Astrocyte of the spinal cord (primary cell): ENCODE measurements at places on chromosomes 3 and 15.

DNA sequence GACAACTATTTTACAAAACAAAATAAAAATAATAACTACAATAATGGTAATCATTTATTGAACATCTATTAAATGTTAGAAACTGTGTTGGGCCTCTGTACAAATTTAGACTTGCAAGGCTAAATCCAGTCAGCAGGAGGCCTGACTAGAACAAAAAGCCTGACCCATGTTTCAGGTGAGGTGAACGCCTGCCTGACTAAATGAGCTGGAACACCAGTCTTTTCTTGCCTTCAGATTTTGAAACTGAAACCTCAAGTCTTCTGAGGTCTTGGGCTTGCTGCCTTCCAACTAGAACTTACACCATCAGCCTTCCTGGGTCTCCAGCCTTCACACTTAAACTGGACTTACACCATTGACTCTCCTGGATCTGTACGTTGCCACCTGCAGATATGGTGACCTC, 706.9 kb downstream of the TBL1XR1 start:
- DNase-seq: no peak

DNA sequence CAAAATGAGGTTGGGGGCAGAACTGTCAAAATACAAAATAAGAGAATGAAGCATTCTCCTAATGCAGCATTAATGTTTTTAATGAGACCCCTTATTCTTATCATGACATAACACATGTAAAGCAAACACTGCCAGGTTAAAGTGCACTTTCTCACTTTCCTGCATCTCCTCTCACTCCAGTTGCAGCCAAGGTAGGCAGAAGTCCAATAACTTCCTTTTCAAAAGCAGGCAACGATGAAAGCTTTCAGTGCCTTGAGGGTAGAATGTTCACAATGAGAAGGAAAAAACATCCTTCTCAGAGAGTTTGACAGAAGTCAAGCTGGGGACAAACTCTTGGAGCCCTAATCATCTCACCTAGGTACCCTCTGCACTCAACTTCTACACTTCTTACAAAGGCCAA, 59.5 kb downstream of the FAIM start:
- DNase-seq: no peak

- no peak for DNase-seq
Observed at GRCh38 chr15:80550908-80551260, 144.2 kb upstream of the ABHD17C start.

GRCh38 chr15:41661518-41662225, 1.5 kb downstream of the MGA start:
- DNase-seq: peak; percentile 73

DNA sequence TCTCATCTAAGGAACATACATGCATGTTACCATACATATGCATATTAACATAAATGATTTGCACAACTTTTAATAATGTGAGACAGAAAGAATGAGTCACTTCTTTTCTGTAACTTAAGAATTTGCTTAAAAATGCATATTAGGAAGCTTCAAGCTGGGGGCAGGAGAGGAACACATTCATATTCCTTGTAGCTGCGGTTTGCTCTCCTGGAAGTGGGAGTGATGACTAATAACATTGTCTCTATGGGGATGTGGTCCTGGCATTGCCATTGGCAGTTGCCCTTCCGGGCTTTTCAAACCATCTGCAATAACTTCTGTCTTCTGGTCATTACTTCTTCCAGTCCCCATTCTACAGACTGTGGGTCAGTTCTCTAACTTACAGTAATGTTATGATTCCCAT, 15.6 kb downstream of the CHST2 start:
- peak; percentile 95 for DNase-seq

GRCh38 chr15:70189826-70190695, 92.3 kb upstream of the TLE3 start:
- no peak for DNase-seq

- no peak for DNase-seq
Observed at GRCh38 chr15:38826880-38827279, 262.3 kb upstream of the RASGRP1 start.

DNA sequence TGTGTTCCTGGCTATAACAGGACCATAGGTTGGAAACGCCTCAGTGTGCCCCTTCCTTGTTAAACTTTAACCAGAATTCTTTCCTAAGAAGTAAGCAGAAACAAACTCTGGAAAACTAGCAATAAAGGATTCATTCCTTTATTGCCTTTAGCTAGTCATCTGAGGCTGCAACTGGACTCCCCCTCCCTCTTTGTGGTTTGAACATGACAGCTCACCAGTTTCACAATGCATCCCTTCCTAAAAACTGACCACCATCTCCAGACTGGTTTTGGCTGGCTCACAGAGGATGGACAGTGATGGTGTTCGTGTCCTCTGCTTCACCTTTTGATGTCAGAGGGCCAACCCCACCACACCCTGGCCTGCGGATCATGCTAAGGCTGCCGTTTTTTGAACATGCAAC, 27.9 kb upstream of the TGFBR2 start:
- peak; percentile 94 for DNase-seq

DNA sequence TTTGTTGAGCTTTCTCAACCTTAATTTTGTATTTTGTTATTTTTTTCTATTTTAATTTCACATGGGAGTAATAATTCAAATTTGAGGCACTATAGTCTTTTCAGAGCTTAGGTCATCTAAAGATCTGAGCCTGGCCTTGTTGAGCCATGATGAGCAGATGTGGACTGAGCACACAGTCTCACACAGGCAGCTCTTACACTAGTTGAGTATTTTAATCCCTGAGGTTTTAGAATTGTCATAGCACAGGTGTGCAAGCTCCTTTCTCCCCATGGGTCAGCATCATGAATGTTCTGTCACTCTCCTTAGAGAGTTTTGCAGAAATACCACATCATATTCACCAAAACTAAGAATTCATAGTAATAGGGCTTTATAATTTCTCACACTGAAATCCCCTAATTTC, 4.9 kb downstream of the ZBTB38 start:
- no peak for DNase-seq

DNA sequence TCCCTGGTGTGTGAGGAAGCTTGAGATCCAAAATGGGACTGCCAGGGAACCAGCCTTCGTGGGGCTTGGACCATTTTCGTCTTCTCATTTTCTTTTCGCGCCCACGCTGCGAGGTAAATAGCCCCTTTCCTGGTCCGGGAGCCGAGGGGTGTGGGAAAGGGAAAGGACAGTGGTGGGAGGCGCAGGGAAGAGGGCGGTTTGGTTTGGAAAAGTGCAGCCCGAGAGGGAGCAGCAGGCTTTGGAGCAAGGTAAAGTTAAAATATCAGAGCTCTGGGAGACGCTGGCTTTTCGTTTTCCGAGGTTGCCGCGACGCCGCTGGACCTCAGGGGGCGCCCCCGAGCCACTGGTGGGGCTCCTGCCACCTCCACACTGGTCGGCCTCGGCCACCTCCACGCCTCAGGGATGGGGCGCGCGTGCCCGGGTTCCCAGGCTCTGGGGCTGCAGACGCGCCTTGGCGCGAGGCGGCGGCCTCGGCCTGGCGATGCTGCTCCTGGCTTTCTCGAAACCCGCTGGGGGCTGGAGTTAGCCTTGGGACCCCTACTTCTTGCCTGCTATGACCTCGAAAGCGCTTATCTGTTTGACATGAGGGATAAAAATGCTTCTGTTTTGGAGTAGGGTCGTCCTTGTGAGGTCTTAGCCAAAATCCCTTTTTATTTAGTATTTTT, 3.2 kb downstream of the PTPRG start:
- DNase-seq: peak; percentile 79

- peak; percentile 62 for DNase-seq
Observed at GRCh38 chr3:170717410-170718402, 131.8 kb upstream of the SLC7A14 start.

DNA sequence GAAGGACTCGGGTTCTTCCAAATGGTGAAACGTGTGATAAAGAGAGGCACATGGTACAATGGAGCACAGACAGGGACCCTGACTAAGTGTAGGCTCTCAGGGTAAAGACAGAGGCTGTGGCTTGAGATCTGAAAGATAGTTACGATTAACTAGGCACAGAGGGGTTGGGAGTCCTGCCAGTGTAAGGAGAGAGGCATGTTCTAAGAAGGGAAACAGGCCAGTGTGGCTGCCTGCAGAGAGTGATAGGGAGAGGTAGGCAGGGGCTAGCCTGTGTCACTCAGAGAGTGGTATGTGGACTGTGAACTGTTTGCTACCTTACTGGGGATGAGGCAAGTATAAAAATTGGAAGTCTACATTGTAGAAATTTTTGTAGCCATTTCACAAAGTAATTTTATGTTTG, 109.5 kb downstream of the PEX5L start:
- DNase-seq: no peak

DNA sequence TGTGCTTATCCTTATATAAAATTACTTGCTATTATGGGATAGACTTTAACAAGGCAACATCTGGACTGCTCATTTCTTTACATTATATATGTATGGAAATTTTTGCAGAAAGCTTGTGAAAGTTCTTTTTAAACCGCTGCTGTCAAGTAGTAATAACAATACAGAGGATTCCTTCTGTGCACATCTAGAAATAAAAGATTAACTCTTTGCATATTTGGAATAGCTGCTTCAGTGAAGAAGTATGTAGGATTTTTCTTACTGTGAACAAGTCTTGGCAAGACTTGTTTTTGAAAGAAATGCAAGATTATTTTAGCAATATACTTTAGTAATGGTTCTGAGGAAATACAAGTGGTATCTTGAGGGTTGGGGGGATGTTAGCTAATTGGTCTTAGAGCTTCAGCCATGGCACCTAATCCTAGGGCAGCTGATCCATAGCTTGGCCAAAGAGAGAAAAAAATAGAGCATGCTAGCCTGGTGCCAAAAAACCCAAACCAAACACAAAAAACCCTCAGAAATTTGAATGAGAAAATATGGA, 4.3 kb downstream of the PRKCI start:
- DNase-seq: peak; percentile 23

GRCh38 chr15:101251830-101252820, at the start of gene CHSY1:
Gene CHSY1, minus strand, starts transcription at chr15:101252048. Its CDS starts 592 bp downstream, at chr15:101251456.
- peak; percentile 97 for DNase-seq

DNA sequence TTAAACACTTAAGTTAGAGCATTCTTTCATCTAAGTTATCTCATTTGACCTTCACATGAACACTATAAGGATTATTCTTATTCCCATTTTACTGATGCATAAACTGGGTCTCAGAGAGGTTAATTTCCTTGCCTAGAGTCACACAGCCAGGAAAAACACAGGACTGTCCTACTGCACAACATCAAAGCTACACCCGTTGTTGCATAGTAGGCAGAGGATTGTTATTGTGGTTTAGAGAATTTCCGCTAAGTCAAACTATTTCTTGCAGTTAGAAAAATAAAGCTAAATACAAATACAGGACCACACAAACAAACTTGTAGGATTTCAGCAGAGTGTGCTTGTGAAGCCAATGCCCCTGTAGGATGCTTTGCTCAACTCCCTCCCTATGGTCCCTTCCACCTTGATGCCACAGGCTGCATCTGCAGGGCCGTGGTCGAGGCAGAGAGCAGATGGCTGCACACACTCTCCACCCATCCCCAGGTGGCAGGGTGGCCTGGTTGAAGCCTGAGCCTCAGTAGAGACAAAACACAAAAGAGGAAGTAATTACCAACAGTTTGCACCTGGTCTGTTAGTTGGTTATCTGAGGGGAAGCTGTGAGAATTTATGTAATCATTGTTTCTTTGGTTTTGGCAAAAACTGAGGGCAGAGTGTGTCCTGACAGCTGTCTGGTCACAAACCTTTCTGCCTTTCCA, 41.1 kb upstream of the SKOR1 start:
- DNase-seq: no peak

DNA sequence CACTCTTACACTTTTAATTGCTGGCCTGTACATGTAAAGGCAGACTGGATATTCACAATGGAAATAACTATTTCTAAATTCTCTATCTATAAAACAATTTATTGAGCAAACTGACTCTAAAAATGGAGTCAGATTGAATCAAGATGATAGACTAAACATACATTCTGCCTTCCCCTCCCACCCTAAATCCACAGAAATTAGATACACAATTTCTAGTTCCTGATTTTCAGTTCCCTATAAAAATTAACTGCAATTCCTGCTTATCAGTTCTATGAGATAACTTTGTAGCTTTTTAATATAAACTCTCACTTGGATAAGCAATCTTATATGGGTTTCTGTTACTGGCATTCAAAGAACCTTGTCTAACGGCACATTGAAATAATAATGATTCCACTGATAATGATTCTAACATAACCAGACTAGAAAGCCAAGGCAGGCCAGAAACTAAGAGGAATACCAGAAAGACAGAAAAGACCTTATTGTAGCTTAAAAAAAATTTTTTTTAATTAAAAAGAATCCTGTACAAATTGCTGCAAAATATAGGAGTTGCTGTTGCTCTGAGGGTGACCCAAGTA, 33.1 kb downstream of the TBC1D5 start:
- DNase-seq: no peak

DNA sequence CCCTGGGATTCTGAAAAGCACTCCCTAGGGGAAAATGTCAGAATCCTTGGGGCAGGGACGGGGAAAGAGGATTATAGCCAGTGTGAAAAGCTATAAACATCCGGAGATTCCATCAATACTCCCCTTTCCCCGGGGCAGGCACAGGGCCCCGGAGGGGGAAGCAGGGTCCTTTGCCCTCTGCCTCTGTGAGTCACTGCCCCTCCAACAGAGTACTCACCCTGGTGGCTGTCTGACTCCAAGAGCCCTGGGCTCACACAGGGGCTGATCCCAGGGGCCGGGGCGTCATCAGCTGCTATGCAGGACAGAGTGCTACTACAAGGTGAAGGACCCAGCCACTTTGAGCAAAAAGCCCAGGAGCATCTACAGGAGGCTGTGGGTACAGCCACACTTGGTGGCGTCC, 133.0 kb upstream of the PRR20G start:
- DNase-seq: no peak

GRCh38 chr3:109825971-109826810, 488.8 kb upstream of the DPPA4 start:
- no peak for DNase-seq

DNA sequence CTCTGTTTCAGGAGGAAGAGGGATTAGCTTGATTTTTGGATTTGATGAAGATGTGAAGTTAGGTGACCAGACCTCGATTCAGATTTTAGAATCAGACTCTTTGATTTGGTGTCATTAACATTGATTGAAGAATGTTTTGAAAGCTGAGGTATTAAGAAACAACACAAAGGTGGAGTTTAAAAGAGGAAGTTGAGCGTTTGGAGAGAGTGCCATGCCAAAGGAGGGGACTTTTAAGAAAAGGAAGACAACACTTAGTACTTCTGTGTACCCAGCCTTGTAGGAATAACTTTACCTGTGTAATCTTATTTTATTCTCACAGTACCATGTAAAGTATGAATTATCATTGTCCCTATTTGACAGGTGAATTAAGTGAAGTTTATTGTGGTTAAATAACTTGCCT, 34.4 kb downstream of the PPARG start:
- no peak for DNase-seq

DNA sequence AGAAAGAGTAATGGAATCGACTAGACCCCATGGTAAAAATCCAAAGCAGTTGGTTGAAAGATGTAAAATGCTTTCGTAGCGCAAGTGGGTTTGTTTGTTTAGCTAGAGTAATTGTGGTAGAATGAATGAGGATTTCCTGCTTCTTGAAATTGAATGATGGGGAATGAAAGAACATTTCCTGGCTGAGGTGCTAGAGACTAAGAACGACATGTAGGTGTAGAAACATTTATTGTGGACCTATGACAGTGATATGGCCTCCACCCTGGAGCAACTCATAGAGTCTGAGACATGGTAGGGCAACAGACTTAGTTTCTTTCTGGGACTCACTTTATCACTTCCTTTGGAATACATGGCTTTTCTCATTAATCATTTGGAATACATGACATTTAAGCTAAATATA, 467.6 kb upstream of the CFAP20DC start:
- DNase-seq: no peak

GRCh38 chr3:50502584-50503423, 630 bp downstream of the CACNA2D2 start:
- no peak for DNase-seq

GRCh38 chr3:177715980-177716379, 518.7 kb upstream of the TBL1XR1 start:
- DNase-seq: no peak

- no peak for DNase-seq
Observed at GRCh38 chr3:119809249-119810017, 27.5 kb downstream of the NR1I2 start.
